Sigmoid colon (tissue), 7 donors: ENCODE measurements at places on chromosomes 3 and 15. TPM values are rescaled to one million over a fixed set of nuclear protein-coding genes. Genes with fewer than 3 reads are reported as not detected.

DNA sequence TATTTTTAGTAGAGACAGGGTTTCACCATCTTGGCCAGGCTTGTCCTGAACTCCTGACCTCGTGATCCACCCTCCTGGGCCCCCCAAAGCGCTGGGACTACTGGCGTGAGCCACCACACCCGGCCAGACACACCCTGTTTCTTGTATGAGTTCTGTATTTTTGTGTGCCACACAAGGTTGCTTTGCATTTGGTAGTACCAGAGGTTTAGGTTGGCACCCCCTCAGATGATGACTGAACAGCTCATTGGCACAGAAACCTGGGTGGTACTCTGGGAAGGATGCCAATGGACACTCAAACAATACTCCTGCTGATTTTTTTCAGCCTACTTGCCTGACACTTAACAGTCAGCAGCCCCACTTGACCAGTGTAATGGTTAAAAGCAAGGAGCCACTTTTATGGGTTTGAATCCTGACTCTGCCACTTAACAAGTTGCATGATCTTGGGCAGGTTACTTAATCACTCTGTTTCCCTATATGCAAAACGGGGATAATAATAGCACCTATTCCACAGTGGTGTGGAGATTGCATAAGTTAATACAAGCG is 39.2 kb upstream of the BCL2A1 start:
- DNase-seq, result no peak

- DNase-seq, result no peak
Measured at GRCh38 chr3:80445641-80446040, 677.8 kb upstream of the ROBO1 start.

DNA sequence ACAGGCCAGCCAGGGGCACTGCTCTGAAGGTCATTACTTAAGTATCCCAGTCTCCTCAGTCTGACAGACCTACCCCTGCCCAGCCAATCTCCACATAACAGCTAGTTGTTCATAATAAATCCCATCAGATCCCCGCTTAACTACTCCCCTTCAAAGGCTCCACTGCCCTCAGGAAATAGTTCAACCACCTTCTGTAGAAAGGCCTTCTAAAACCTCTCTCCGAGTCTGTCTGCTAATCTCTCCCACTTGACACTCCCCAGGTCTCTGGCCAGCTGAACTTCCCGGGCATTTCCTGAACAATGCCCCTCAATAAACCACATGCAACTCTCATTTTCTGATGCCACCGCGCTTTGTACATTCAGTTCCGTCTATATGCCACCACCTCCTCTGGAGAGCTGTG is 6.0 kb downstream of the PRC1 start:
- no peak for DNase-seq

DNA sequence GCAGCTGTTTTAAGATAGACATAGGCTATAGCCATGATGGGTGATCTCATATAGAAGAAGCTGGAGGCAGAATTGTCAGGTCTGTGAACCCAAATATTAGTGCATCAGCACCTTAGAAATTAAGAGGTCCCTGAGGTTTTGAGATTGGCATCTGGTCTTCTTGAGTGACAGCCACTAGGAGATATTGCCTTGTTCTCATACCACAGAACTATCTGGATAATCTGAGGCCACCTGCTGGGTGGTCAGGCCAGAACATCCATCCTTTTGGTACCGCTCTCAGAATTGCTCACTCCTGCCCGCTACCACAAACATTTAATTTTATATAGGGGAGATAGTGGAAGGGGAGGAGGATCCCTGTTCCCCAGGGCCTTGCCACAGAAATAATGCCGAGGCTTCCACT is 210.6 kb upstream of the ZPLD1 start:
- no peak for DNase-seq

DNA sequence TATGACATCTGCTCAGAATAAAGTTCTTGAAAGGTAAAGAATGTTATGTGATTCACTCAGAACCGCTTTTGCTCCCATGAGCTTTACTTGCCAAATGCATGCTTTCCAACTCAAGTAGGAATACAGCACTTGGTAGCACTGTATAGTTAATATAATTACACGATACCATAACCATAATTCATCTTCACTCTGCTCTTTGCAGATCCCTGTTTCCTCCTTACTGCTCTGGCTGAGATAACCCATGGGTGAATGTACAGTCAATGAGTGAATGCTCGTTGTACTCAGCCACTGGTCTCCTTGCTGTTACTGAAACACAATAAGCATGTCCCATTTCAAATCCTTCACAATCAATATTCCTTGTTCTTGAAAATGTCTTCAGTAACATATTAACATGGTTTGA is 550.0 kb downstream of the FGF12 start:
- no peak for DNase-seq

DNA sequence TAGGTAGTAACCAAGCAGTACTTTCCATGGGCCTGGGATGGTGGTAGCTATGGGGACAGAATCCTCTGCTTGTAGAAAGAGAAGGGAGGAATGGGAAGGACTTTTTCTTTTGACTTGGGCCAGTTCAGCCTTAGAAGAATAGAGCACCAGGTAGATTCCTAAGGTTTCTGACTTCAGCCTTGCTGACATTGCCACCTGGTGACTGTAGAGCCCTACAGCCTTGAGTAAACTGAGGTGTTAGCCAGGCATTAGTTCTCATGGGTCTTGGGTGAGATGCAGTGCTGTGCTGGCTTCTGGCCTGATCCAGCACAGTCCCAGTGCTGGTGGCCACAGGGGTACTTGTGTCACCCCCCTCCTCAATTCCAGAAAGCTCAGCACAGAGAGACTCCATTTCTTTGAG is 171.1 kb downstream of the ZBBX start:
- DNase-seq, result no peak

DNA sequence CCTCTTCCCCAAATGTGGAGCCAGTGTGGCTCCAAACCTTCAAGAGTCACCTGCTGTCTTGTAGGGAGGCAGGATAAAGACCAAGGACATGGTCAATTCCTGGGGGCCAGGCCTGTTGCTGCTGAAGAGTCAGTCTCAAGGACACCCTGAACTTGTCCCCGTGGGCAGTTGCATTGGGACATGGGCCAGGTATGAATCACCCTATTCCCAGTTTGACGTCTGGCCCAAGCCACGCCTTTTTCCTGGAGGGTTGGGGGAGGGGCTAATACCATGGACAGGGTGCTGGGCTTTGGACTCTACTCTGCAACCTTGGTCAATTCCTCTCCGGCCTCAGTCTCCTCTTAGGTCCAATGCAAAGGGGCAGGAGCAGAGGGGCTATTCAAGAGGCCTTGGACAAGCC is 10.4 kb downstream of the ATP2B2 start:
- no peak for DNase-seq

- no peak for DNase-seq
Measured at GRCh38 chr3:47681016-47681415, 100.7 kb downstream of the SMARCC1 start.

- DNase-seq, result no peak
Measured at GRCh38 chr15:100759698-100760356, 119.8 kb upstream of the ALDH1A3 start.

GRCh38 chr3:37338500-37338899 is 164.1 kb upstream of the LRRFIP2 start:
- no peak for DNase-seq

- DNase-seq, result peak; percentile 65
Measured at GRCh38 chr15:100665570-100665969, 63.2 kb downstream of the ASB7 start.

- DNase-seq, result no peak
Measured at GRCh38 chr3:35141406-35141805, 497.9 kb upstream of the ARPP21 start.

DNA sequence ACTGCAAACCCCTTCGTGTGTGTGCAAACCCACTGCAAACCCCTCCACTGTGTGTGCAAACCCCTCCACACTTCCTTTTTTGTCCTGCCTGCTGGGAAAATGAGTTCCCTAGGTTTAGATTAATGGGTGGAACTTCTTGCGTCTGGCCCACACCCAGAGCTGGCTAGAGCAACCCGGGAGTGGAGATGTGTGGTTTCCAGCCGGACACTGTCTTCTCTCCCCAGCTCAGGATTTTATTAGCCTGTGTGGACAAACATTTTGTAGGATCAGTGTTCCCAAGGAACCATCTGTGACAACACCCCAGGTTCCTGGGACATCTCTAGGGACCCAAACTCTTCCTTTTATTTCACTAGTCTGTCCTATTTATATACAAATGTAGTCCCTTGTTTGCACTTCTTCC is 9.6 kb upstream of the LRRK1 start:
- DNase-seq, result no peak

- DNase-seq, result no peak
Measured at GRCh38 chr3:102525624-102526023, 90.8 kb downstream of the ZPLD1 start.

GRCh38 chr3:197019535-197019934 is 10.1 kb downstream of the MELTF start:
- DNase-seq, result peak; percentile 35

DNA sequence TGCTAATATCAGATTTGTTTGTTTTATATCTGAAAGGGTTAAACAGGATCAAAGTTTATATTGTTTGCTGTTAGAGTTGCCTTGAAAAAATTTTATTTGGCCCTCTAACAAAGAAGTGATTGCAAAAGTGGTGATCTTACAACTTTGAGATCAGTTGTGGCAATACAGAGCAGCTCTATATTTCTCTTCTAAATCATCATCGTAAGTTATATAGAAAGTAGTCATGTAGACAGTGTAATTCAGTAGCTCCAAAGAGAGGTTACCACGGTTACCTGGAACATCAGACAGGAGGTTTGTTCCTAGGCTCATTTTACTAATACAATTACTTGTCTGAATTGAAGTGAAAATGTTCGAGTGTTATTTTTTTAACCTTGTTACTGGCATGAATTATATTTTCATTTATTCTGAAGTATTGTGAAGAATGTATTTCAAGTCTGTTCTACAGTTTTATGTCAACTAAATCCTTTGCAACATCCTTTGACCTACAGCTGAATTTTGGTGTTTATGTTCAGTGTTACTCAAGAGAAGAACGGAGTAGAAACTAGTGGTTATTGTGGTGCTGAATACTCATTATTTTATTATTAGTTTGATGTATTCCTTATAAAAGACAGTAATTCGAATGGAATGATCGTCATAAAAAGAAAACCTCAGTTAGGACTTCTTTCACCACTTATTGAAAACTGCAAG is 214.2 kb downstream of the NAALADL2 start:
- DNase-seq, result no peak

Gene ANKUB1
- total RNA-seq, result not detected

Gene MORC1
- total RNA-seq, result not detected

Gene MESP1
- 3.0 TPM for total RNA-seq

Gene PARP16
- 4.4 TPM for total RNA-seq

Gene ITIH3
- 2.3 TPM for total RNA-seq
